NCI-H1694 (cell line): ENCODE measurements at places on chromosomes 6 and 20.

DNA sequence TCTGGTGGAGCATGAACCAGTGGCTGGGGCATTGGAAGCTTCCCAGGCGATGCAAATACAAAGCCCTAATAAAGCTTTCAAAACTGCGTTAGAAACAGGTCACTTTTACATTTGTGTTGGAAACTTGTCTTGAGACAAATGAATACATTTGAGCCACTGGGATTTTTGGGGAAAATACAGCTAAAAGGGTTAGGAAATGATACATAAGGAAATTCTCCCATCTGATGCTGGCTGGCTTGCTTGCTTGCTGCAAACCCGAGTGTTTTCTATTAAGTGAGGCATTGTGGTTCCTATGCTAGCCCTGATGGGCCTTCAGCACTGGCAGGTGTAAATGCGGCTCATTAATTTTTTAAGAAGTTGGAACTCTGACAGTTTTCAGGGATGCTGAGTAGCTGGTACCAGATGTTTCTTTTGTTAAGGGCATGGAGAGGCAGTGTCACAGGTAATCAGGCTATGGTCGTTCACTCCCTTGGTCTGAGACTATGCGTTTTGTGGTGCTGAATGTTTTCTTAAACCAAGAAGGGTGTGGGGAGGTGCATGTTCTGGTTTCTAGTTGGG is 35.2 kb downstream of the RREB1 start:
- DNase-seq = peak; percentile 86

GRCh38 chr20:9359561-9360308 is 154.7 kb upstream of the LAMP5 start:
- DNase-seq = peak; percentile 39

DNA sequence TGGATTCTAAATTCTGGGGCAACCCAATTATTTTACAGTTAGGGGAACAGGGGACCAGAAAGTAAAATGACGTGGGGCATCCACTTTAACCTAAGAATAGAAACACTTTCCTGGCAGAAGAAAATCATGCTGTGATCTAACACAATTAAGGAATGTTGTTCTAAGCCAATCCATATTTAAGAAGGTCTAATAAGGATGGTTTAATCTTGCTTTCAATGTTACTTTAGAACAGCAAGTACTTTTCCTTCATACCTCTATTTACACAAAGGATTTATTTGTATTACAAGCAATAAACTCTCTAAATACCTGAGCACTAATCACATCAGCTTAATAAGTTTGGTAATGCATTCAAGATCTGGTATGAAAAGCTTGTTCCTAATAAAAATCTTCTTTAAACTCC is 32.4 kb downstream of the SLC2A12 start:
- DNase-seq = no peak

- DNase-seq = no peak
Observed at GRCh38 chr6:6282716-6283115, 37.7 kb downstream of the F13A1 start.

DNA sequence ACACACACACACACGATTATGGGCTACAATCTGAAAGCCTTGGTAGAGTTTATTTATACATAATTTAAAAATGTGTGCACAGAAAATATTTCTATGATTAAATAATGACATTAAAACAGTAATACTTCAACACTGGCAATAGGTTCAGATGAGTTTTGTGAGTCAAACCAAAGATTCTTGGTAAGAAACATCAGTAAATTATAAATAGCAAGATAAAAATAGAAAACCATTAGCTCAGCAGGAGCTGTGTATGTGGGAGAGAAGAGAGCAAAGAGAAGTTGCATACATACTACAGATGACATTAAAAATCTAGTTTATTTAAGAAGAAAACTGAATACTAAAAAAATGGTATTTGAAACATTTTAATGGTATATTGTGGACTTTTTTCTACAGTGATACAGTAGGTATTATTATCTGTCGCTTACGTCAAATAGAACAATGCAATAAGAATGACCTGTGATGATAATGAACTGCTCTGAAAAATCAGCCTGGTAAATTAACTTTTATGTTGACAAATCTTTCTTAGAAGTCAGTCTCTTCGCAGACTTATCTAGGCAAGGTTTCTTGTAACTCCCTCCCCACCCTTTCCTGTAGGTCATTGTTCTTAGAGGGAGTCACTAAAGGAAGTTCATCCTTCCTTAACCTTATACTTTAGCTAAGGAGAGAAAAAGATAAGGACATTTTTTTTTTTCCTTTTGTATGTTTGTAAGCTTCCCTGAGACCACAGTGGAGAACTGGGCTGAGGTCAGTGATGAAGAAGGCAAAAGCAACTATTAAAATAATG is 149.3 kb downstream of the GJA1 start:
- DNase-seq = no peak

GRCh38 chr20:58219342-58219700 is 9.1 kb downstream of the ANKRD60 start:
- DNase-seq = no peak

- DNase-seq = no peak
Observed at GRCh38 chr6:83605517-83605916, 93.2 kb downstream of the PRSS35 start.

DNA sequence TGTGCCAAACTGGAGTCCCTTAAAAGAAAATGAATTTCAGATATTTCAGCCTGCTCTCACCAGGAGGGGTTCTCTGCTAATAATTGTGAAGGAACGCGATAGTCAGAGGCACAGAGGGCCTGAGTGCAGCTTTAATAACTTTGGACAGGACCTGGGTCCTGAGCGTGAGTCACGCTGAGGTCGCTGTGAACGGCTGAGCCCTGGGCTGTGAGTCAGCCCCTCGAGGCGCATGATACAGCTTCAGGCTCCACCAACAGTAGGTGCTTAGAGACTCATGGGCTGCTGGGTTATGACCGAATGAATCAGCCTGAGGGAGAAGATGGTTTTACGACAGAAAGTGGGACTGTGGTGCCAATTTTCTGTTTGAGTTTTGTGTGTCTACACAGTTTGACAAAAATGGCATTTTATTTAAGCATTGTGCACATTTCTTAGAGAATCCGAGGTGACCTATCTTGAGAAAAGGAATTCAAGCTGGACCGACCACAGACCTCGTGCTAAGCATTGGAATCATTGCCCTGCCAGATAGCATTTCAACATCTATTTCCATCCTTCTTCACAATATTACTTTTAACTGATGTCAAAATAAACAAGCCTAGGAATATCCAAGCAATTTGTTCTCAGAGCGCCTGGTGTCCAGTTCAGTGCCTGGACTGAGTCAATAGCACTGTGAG is 183.0 kb downstream of the THBS2 start:
- DNase-seq = no peak

DNA sequence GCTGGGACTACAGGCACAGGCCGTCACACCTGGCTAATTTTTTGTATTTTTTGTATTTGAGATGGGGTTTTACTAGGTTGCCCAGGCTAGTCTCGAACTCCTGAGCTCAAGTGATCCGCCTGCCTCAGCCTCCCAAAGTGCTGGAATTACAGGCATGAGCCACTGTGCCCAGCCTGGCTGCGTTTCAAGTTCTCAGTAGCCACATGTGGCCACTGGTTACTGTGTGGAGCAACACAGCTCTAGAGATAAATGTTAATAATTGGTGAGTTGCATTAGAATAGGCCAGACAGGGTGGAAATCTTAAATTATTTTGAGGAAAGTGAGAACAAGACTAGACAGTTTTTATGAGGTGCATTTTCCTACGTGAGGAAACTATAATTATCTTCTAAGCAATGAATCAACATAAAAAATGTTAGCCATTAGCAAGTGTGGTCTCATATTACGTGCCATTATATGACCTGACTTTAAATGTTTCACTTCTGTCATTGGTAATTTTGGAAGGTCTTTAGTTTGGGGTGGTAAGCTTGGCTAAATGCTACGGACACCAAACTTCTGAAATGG is 129.6 kb downstream of the PLEKHG1 start:
- DNase-seq = no peak

GRCh38 chr6:20242397-20242796 is 30.1 kb upstream of the MBOAT1 start:
- no peak for DNase-seq

DNA sequence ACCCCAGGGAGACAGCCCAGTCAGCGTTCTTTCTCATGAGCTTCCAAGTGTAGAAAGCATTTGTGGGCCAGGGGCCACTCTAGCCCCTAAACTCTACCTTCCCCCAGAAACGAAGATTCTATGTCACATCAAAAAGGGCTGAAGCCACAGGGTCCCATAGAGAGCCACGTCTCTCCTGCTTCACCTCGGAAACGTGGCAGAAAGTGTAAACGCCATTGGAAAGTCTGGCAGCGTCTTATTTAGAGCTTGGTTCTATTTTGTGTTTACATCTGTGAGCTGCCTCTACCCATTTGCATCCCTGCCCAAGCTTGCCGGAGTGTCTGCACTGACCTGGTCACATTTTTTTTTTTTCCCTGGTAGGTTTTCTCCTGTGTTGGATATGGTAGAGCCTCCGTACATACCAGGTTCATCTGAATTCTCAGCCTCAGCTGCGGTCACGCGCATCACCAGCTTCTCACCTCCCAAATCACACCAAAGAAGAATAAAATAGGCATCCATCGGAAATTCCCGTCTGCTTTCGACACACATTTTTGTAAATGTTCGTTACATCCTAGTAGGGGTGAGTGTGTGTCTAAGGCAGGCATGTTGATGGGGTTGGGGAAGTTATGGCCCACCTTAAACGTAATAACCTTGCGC is 62.6 kb downstream of the NPEPL1 start:
- no peak for DNase-seq

DNA sequence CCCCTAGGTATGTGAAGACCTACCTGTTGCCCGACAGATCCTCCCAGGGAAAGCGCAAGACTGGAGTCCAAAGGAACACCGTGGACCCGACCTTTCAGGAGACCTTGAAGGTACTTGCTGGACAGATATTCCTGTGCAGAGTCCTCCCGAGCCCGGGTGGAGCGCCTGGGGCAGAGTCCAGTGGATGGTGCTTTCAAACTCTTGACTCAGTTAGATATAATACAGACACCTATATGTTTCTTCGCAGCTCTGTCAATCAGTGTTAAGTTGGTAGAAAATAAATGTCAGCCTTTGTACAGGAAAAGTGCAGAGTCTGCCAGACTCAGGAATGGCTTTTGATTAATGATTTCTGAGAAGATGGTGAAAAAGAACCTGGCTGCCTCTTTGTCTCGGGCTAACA is 67.2 kb downstream of the EZR start:
- no peak for DNase-seq

- DNase-seq = no peak
Observed at GRCh38 chr20:57388953-57389694, 2.1 kb upstream of the RBM38 start.

- no peak for DNase-seq
Observed at GRCh38 chr20:14093652-14094051, 98.3 kb downstream of the MACROD2 start.

DNA sequence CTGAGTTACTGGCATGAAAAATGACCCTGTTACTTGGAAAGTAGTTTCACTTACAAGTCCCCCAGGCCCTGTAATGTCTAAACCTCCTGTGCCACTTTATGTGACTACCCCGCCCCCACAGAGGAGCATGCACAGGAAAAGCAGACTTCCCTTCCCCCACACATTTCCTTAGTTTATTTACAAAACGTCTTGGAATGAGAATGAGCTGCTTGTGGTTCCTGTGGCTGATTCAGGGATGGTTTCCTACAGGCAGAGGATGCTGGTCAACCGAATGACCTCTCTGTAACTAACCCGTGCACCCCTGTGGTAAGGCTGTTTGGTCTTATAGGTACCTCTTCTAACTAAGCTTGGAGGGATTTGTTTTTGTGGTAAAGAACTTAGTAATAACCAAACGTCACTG is 28.5 kb downstream of the RSPO3 start:
- no peak for DNase-seq

- no peak for DNase-seq
Observed at GRCh38 chr6:317060-317447, 24.8 kb downstream of the DUSP22 start.

GRCh38 chr20:57680934-57681914 is 28.6 kb downstream of the PMEPA1 start:
- DNase-seq = no peak

GRCh38 chr6:11766589-11767450 is 11.8 kb downstream of the ADTRP start:
- DNase-seq = no peak

- no peak for DNase-seq
Observed at GRCh38 chr20:16260911-16261310, 312.3 kb downstream of the KIF16B start.

- DNase-seq = peak; percentile 34
Observed at GRCh38 chr6:12010635-12011275, 1.4 kb upstream of the HIVEP1 start.

DNA sequence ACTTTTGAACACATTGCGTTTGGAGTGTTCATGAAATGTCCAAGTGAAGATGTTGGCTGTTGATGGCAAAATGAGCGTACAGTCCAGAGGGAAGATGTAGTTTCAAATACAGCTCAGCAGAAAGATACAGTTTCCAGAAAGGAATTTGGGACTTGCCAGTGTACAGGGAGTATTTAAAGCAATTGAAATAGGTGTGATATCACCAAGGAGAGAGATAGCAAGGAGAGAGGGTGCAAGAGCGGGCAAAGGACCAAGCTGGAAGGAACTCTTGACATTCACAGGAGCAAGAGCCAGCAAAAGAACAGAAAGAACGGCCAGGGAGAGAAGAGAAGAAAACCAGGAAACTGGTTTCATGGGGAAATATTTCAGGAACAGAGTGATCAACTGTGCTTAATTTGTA is 47.8 kb downstream of the CARMIL1 start:
- DNase-seq = no peak

- DNase-seq = no peak
Observed at GRCh38 chr20:63028461-63028921, 21.7 kb upstream of the BHLHE23 start.

GRCh38 chr20:57653910-57654309 is 33.7 kb upstream of the ZBP1 start:
- peak; percentile 51 for DNase-seq

- DNase-seq = no peak
Observed at GRCh38 chr6:106609699-106610098, 19.6 kb downstream of the RTN4IP1 start.

DNA sequence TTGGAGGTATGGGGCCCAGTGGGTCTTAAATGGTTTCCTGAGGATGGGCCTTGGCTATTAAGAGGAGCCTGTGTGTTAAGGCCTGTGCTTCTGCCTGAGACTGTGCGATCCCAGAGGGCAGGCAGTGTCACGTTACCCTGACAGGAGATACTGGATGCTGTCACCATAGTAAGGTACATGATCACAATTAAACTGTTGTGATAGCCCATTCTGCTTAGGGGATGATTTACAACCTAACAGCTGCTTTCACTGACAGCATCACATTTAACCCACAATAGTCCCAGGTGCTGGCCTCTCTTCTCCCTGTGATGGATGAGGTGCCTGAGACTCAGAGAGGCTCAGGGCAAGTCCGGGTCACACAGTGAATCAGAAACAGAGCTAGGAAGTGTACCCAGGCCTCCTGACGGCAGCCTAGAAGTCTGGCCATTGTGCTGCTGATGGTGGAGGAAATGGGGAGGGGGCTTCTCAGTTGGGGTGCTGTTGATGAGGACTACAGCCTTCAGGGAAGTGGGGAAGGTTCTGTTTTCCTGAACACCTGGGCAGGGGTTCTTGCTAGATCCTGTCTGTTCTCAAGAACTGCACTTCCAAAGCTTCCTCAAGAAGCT is 97.3 kb downstream of the MDGA1 start:
- DNase-seq = no peak

GRCh38 chr20:32455901-32456701 is 98.0 kb downstream of the ASXL1 start:
- no peak for DNase-seq
